ENCODE measurements at places on chromosomes 7 and 10. TPM values are rescaled to one million over a fixed set of nuclear protein-coding genes. Genes with fewer than 3 reads are reported as not detected.

FAM237B gene
- not detected for total RNA-seq

CASP2 gene
- total RNA-seq: 5.4 TPM

OR2F1 gene
- not detected for total RNA-seq

NKX2-3 gene
- total RNA-seq: not detected

PAPOLB gene
- total RNA-seq: 0.14 TPM

All from smooth muscle cell of bladder (primary cell).